CD4-positive, alpha-beta T cell treated with Interleukin-17A for 4 hours (primary cell): ENCODE measurements at places on chromosomes 3 and 15.

- no peak for DNase-seq
Observed at GRCh38 chr3:11001020-11001657, 8.6 kb downstream of the SLC6A1 start.

- DNase-seq, result no peak
Observed at GRCh38 chr3:48402281-48402732, 27.6 kb downstream of the PLXNB1 start.

GRCh38 chr3:535566-536416 lies 339.2 kb downstream of the CHL1 start:
- DNase-seq, result no peak

- DNase-seq, result no peak
Observed at GRCh38 chr3:29697989-29698388, 417.1 kb downstream of the RBMS3 start.

- DNase-seq, result no peak
Observed at GRCh38 chr3:183653209-183654064, 18.0 kb downstream of the KLHL24 start.

DNA sequence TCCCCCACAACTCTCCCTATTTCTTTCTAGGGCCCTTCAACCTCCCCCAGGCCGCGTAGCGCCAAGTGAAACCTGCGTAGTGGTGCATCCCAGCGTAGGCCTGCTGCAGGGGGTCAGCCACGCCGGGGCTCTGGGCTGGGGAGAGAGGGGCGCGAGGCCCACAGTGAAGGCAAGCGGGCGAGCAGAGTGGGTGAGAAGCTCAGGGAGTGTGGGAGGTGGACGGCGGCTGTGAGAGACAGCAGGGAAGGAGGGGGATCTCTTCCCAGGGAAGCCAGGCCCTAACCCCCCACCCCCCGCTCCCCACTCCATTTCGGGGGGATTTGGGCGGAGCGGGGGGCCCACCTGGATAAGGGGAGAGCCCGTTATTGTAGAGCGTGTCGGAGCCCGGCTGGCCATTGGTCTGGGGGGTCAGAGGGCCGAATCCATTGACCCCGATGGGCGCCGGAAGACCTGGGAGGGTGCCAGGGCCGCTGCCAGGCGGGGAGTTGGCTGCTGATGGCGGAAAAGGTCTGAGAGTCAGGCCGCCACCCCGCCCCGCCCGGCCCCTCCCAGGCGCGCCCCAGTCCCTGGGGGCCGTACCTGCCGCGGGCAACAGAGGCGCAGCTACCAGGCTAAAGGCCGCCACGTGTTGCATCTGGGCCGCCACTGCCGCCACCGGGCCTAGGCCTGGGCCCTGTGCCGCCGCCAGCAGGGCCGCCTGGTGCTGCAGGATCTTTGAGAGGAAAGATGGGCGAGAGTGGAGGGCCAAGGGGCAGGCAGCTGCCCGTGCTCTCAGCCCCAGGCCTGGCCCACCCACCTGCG lies 16.6 kb upstream of the PARP6 start:
- DNase-seq, result no peak

GRCh38 chr3:31288641-31289100 lies 244.1 kb upstream of the STT3B start:
- DNase-seq, result peak; percentile 22

GRCh38 chr3:139518306-139518705 lies 21.2 kb downstream of the RBP1 start:
- DNase-seq, result no peak

DNA sequence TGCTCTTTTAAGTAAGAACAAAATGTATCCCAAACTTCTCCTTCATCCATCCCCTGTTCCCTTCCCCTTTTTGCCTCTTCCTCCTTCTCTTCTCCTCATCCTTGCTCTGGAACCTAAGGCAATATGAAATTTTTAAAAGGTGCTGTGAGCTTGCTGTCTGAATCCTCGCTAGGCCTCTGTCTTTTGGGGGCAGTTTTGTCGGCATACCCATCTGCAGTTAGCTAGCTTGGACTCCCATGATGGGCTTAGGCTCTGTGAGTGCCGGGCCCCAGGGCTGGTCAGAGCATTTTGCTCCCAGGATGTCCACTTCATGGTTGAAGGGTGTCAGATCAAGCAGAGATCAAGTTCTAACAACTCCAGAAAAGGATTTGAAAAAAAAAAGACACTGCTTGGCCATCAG lies 18.6 kb downstream of the ZIC1 start:
- no peak for DNase-seq

GRCh38 chr3:105253225-105253624 lies 113.5 kb upstream of the ALCAM start:
- no peak for DNase-seq

DNA sequence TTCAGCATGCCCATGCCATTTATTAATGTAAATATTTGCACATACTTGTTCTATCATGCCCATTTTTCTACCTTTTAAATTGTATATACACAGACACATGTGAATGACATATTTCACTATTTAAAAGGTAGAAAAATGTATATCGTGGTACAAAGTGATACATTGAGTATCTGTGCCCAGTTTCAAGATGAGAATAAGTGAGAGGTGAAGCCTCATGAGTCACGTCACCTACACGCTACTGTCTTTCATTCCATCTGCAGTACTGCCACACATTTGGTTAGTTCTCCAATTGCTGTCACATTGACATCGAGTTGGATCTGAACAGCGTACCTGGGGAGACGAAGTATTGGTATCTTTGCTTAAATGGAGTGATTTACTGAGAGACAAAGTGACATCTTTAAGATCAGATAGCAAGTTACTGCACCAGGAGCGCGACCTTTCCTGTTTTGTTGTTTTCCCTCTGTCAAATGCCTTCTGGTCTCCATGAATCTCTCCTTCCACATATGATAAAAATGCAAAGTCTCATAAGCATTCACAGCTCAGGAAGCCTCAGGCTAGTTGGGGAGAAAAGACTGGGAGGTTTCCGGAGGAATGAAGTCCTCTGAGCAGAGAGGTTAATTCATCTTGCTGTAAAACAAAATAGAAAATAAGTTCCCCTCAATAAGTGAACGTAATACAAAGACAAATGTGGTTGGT lies 12.0 kb downstream of the GREM1 start:
- DNase-seq, result no peak

DNA sequence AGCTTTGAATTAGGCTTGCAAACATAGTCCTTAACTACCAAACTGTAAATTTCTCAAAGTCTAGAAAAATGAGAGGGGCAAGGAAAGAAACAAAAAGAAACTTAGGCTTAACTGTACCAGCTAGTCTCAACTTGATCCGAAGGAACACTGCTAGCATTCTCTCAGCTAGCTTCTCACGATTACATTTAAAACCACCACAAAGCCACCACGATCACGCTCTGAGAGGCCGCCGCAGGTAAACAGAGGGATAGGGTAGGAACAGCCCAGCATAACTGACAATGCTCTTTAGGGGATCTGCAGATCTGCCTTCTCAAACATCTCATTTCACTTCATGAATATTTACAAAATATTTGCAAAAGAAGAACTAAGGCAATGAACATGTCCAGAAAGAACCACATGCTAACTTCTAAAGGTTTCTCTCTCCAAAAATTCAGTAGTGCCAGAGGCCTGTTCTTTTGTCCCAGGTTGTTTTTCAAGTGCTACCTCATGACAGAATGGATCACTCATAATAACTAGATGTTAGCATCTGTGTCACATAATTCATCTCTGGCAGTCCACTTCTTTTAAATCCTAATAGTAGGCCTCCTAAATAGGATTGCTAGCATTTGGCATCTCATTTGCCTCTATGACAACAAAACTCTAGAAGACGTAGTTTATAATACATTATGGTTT lies 18.9 kb downstream of the VGLL4 start:
- DNase-seq, result peak; percentile 42

DNA sequence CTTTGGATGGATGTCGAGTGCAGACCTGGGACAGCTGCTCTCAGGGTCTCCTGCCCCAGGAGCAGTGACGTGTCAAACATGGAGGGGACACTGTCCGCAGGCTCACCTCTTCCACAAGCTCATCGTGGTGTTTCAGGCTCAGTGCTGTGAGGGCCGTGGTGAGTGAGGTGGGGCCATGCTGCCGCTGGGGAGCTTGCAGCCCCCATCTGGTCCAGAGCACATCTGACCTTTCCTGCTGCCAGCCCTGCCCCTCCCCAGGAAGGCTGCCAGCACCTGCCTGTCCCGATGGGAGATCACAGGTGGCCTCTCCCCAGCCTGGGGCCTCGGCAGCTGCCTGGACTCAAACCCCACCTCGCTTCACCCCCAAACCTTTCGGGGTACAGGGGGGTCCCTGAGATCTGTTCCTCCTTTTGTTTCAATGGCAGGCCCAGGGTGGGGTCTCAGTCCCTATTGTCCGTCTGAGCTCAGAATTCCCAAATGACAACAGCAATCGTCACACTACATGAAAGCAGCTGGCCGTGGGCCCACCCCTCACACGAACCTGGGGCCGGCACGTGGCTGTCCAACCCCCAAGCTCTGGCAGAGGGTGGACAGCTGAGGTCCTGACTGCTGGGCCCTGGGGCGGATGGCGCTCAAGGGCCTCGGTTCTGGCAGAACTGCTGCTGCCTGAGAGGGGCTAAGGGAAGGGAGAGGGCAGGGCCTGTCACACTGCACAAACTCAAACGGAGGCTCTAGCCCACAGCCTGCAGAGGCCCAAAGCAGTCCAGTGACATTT lies 65.0 kb upstream of the RPL32 start:
- DNase-seq, result no peak

GRCh38 chr3:159761369-159761768 lies 227.3 kb upstream of the IL12A start:
- DNase-seq, result no peak

GRCh38 chr15:76345880-76346668 lies 9.5 kb downstream of the ISL2 start:
- DNase-seq, result peak; percentile 11

DNA sequence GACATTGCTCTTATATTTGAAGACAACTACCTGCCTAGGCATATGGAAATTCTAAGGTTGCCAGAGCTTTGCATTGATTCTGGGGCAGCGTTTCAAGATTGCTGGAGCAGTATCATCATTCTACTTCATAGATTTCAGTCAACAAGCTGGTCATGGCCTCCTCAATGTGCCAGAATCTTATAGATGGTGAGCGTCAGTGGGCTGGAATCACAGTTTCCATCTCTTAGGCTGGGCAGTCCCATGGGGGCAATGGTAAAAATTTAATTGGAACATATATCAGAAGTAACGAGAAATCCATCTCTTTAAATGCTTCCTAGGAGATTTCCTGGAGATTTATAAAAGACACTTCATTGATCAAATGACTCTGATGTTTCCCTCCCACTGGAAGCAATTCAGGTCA lies 258.3 kb downstream of the SV2B start:
- DNase-seq, result no peak

- DNase-seq, result no peak
Observed at GRCh38 chr15:66707310-66708082, 5.5 kb downstream of the SMAD6 start.

DNA sequence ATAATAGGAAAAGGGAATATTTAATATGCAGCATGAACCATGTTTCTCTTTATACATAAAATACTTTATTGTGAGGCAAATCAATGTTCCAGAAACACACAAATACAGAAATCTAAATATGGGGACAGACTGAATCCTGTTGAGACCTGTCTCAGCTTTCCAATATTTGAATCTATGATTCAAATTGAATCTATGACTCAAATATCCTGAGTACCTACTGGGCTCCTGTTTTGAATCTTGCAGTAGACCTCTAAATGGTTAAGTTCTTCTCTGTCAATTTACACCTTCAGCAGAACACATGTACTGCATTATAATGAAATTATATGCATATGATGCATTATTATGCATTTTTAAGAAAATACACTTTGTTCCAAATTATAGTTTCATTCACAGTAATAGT lies 143.2 kb upstream of the PLXND1 start:
- DNase-seq, result no peak

- no peak for DNase-seq
Observed at GRCh38 chr15:39573844-39574243, 7.0 kb upstream of the THBS1 start.

- DNase-seq, result no peak
Observed at GRCh38 chr3:13500133-13500885, 20.2 kb downstream of the HDAC11 start.

GRCh38 chr3:176867681-176868663 lies 329.3 kb downstream of the TBL1XR1 start:
- DNase-seq, result no peak

GRCh38 chr3:188397766-188398705 lies 244.1 kb downstream of the LPP start:
- no peak for DNase-seq

- DNase-seq, result no peak
Observed at GRCh38 chr3:187833799-187834578, 88.7 kb upstream of the BCL6 start.

- DNase-seq, result no peak
Observed at GRCh38 chr15:74441248-74441941, 7.6 kb upstream of the SEMA7A start.

- no peak for DNase-seq
Observed at GRCh38 chr15:38674448-38674847, 109.8 kb upstream of the RASGRP1 start.

- no peak for DNase-seq
Observed at GRCh38 chr3:114207768-114208167, 28.9 kb upstream of the DRD3 start.

- DNase-seq, result no peak
Observed at GRCh38 chr3:6120786-6121185, 740.1 kb upstream of the GRM7 start.

GRCh38 chr15:72532991-72533601 lies 59.0 kb downstream of the ARIH1 start:
- DNase-seq, result peak; percentile 49

- DNase-seq, result no peak
Observed at GRCh38 chr15:40912478-40912877, 16.7 kb upstream of the DLL4 start.

DNA sequence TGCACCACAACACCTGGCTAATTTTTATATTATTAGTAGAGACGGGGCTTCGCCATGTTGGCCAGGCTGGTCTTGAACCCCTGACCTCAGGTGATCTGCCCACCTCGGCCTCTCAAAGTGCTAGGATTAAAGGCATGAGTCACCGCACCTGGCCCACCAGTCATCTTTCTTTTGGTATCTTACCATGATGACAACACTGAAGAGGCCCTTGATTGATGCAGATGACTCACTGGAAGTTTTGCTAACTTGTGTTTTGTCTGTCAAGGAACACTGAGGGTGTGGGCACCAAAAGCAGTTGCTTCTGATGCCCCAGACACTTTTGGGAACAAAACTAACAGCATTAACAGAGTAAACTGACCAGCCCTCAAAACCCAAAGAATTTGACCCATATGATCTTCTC lies 88.3 kb downstream of the MYO5A start:
- DNase-seq, result peak; percentile 25

DNA sequence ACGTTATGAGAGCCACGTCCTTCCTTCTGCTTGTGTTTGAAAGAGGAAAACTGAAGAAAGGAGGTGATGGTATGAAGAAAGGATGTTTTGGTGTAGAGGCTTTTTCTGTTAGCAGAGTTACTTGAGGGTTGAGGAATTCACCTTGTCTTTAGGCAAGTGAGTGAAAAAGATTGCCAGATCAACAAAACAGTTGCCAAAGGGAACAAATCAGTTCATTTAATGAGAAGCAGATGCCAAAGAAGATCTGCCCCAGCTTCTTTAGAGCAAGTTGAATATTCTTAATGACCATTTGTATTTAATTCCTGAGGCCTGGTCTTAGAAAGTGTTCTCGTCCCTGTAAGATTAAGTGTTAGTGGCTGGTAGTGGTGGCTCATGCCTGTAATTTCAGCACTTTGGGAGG lies 2.6 kb downstream of the CHCHD6 start:
- DNase-seq, result no peak
